NCI-H774 (cell line): ENCODE measurements at places on chromosomes 13 and 19.

DNA sequence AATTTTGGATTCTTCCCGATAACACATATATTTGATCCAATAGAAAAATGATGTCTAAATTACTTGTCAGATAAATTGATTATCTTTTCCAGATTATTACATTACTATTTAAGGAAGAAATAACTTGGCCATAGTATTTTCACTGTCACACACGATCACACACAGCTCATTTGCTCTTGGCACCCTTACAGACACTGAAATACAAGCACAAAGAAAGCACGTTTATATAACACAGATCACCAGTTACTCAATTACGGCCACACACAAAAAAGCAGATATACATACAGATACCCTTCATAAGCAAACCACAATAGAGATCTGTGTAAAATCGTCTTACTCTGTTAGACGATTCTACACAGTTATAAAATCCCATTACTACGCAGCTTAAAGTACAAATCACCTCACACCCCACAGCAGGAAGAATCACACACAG is 716 bp upstream of the ZNF420 start:
- DNase-seq, result no peak

DNA sequence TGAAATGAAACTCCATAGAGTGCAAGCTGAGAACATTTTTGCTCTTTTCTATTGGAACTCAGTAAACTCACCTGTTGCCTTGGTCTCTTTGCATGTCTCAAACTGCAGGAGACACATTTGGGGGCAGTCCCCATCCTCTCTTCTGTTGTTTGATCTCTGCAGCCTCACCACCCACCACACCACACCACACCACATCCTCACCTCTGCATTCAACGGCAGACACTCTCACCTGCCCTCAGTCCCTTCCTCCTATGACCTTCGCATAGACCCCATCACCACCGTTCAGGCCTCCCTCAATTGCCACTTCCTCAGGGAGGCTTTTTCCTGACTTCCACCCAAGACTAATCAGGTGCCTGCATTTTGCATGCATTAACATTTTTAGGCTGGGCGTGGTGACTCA is 14.4 kb upstream of the TPM4 start:
- DNase-seq, result no peak

DNA sequence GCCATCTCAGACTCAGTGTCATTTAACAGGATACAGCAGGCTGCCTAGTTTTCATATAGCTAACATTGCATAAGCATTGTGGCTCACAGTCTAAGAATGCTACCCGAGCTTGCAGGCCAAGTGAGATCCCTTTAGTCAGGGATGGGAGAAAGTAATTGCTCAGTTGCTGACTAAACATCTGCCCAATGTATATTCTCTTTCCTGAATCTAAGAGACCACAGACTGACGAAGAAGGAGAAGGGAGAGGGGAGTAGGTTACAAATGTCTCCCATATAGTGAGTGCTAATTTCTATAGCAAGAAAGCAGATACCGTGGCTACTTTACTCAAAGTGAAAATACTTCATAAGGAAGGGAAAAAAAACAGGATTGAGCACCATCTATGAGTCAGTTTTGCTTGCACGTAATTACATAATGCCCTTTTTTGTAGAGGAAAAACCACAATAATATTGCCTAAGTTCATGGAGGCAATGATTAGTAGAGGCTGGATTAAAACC is 453.9 kb downstream of the COG6 start:
- DNase-seq, result no peak

DNA sequence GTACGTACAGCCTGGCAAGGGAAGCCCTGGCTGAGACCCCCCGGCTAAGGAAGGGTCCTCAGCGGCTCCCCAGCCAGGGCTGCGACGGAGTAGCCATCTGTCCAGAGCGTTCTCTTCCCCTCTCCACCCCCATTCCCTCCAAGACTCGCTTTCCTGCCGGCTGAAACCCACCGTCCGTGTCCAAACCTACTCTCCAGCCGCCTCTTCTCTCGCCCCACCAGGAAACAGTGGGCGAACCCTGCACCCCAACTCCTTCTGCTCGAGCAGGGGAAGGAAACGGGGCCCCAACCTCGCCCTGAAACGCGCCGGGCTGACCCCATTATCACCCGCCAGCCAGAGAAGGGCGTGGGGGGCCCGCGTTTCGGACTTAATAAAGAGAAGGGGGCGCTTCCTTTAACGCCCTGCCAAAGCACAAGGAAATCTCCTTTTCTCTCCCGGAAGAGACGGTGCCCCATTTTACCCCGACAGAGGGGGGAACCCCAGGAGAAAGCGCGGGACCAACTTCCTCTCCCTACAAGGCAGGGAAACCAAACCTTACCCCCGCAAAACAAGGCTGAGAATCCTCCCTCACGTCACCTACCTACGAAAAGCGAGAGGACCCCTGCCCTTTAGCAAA is 2.5 kb downstream of the ZC3H4 start:
- no peak for DNase-seq

GRCh38 chr19:15962319-15962718 is 13.5 kb downstream of the OR10H4 start:
- DNase-seq, result no peak

- DNase-seq, result no peak
Measured at GRCh38 chr13:24071423-24072075, 89.0 kb upstream of the SPATA13 start.

- DNase-seq, result no peak
Measured at GRCh38 chr19:14381689-14382474, 638 bp downstream of the ADGRE5 start.

- no peak for DNase-seq
Measured at GRCh38 chr13:29170436-29171082, 350.4 kb downstream of the MTUS2 start.

DNA sequence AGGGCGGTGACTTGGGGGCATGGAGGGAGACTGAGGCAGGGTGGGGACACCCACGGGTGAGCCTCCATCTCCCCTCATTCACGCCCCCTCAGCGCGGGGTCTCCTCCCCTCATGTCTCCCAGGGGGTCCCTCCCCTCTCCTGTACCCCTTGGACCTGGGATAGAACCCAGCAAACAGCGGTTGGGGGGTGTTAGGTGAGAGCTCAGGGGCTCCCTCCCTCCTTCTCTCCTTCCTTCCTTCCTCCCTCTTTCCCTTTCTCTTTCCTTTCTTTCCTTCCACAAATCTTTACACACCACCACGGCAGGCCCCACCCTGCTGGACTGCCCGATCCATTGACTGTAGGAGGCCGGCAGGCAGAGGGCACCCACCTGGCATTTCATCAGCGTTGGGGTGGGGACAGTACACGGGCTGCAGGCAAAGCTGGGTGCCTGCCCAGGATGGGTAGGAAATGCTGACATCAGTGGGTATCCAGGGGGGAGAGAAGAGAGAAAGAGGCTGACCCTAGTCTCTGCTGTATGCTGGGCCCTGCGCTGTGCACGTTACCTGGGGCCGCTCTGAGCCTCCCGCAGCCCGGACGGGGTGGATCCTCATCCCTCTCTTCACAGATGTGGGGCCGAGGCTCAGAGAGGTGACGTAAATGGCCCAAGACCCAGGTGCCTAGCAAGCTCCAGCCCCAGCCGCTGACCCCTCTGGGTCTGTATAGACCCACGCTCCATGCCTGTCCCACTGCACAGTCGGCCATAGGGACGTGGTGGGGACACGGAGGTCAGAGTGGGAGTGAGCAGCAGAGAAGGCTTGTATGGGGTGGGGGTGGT is 3.5 kb downstream of the SSC5D start:
- DNase-seq, result no peak

- no peak for DNase-seq
Measured at GRCh38 chr13:95710313-95710712, 33.4 kb downstream of the DNAJC3 start.

- no peak for DNase-seq
Measured at GRCh38 chr13:30895773-30896172, 10.3 kb upstream of the MEDAG start.

GRCh38 chr19:48230555-48231129 is 25.1 kb downstream of the CARD8 start:
- DNase-seq, result no peak

GRCh38 chr19:39546599-39546998 is 6.6 kb upstream of the EID2 start:
- no peak for DNase-seq
